NCI-H774 (cell line): ENCODE measurements at places on chromosomes 2 and 18.

DNA sequence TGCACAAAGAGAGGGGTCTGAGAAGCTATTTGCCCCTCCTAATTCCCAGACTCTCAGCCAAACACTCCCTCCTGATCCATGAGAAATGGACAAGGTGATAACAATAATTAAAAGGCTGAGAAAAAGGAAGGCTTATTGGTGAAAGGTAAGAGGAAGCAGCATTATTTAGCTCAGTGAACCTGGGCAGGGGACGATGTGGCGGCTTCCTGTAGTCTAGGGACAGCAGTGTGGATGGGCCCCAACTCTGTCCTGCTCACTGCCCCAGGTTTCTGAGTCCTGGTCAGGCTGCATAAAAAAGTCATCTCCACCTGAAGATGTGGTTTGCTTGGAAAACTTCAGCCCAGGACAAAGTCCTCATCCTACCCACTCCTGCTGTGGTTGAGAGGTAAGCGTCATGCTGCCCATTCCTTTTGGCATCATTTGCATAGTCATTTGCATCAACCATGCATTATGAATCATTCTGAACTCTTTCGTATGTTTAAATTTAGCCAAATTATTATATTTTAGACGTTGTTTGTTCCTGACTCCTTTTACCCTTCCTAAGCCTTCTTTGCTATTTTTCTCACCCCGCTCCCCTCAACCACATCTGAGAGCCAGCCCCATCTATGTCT lies 126.8 kb downstream of the CLIP4 start:
- DNase-seq, result no peak

- DNase-seq, result no peak
Measured at GRCh38 chr2:199442173-199442572, 15.6 kb downstream of the SATB2 start.

- DNase-seq, result no peak
Measured at GRCh38 chr2:198287706-198288105, 483.3 kb downstream of the PLCL1 start.

DNA sequence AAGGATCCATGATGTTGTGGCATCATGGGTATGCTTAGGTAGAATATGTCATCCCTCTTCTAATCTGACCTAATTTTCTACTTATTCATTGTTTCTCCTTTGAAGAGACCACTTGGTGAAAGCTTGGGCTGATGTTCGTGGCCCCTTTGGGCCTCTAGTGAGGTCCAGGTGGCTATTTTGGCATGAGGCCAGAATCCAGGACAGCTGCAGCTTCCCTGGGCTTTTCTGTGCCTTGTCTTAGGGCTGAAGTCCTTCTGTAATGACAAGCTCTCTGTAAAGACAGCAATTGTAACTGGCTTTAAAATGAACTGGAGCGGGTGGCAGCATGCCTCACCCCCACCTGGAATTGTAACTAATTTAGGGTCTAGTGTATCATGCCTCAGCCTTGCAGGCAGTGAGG lies 15.6 kb upstream of the MC2R start:
- no peak for DNase-seq

DNA sequence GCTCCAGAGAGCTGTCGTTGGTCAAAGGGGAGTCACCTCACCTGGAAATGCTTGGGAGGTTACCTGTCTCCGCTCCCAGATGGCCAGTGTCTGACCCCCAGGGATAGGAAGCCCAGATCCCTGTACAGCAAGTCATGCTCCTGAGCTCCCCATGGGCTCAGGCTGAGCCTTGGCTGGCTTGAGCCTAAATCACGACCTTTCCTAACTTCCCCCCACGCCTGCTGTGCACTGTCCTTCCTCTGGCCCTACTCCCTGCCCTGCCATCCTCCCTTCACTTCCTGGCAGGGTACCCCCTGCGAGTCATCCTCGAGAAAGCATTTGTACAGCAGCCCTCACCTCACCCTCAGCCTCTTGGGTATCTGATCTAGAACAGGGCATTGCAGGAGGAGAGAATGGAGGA lies 9.2 kb upstream of the HDAC4 start:
- DNase-seq, result no peak

- DNase-seq, result no peak
Measured at GRCh38 chr2:239630618-239631286, 229.9 kb upstream of the HDAC4 start.

- DNase-seq, result no peak
Measured at GRCh38 chr18:75926811-75927210, 499.3 kb upstream of the SMIM21 start.

- no peak for DNase-seq
Measured at GRCh38 chr2:194077366-194077765, 1579.7 kb upstream of the SLC39A10 start.

GRCh38 chr2:231960810-231961348 lies 634 bp upstream of the DIS3L2 start:
- DNase-seq, result no peak

- peak; percentile 21 for DNase-seq
Measured at GRCh38 chr18:77131652-77132368, 773 bp downstream of the MBP start.

GRCh38 chr2:218448934-218449333 lies 30.0 kb downstream of the VIL1 start:
- DNase-seq, result no peak

- no peak for DNase-seq
Measured at GRCh38 chr2:197538412-197538811, 22.5 kb downstream of the MOB4 start.

- DNase-seq, result no peak
Measured at GRCh38 chr2:126883666-126884040, 15.0 kb upstream of the TEX51 start.

DNA sequence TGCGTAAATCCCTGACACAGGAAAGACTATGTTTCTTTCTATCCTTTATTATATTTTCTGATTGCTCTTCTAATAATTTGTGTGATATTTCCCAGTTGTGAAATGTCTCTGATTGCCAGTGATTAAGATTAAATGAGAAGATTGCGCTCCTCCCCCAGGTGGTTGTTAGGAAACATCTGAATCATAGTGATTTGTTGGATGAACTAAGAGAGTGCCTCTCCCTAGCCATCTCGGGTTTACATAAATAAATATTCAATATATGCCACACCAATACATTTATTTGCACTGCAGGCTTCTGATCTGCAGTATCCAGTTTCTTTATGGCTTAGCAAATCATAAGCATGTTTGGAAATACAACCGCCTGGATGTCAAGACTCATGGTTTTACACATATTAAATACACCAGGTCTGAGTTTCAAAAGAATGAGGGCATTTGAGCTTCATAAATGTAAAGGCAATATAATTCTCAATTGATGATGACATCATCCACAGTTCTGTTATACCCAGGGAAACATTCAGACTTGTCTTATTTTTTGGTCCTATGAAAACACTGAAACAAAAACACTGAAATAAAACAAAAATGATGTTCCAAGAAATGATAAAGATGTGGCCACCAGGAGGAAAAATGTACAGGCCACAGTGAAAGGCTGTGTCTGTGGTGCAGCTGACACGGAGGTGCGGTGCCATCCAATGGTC lies 826.7 kb upstream of the ACVR2A start:
- DNase-seq, result no peak

GRCh38 chr18:53567929-53568574 lies 656.4 kb downstream of the MBD2 start:
- no peak for DNase-seq
